Activated CD4-positive, CD25-positive, alpha-beta regulatory T cell treated with anti-CD3 and anti-CD28 coated beads, Interleukin-2, amount 50 U/mL, for 72 hours (primary cell): ENCODE measurements at places on chromosomes 1 and 21.

- peak; percentile 59 for DNase-seq
Observed at GRCh38 chr1:41917835-41918449, 780 bp downstream of the HIVEP3 start.

GRCh38 chr1:147630447-147630846, 39.9 kb downstream of the ACP6 start:
- no peak for DNase-seq

DNA sequence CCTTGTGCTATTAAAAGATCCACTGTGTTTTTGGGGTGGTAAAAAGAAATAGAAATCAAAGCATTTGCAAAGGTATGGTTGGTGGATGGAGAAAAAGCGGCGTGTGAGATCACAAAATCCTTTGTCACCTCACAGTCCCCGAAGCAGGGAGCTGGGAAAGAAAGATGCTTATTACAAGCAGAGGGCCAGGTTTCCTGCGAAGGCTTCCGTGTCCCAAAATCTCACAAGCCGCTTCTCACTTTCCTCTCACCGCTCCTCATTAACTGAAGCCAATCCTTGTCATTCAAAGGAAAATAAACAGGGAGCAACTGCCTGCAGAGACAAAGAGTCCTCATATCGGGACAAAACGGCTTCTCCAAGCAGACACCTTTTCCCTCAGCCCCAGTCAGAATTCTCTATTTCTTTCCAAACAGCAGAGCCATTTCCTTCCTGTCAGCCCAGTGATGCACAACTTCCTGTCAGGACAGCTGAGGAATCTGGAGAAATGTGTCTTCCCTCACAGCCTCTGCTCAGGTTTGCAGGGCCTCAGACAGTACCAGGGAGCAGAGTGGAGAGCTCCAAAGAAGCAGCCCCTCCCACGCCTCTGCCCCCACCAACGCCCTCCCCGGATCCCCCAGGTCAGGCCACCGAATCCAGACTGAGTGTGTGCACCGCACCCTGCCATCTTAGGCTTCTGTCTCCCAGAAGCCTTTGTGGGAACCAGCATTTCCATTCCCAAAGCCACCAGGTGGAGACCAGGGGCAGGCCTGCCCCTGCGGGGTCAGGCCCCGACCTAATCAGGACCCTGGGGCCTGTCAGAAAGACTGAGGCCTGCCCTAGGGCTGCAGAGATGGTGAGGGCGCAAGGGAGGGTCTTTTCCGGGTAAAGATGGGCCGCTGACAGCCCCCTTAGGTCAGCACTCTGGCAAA, 29.6 kb downstream of the KCNN3 start:
- DNase-seq: no peak

DNA sequence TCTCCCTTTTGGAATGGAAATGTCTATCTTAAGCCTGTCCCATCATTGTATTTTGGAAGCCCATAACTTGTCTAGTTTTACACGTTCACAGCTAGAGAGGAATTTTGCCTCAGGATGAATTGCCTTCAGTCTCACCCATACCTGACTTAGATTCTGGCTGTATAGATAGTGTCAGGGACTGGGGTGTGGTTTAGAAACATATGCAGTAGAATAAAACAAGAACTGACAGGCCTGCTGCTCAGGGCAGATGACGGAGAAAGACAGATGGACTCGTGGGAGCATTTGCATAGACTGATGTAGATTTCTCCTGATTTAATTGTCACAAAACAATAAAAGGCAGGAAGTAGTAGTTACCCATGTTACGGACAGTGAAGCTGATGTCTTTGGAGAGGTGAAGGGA, 166.7 kb downstream of the UCK2 start:
- no peak for DNase-seq

- DNase-seq: no peak
Observed at GRCh38 chr1:160542303-160542945, 19.4 kb upstream of the SLAMF6 start.

DNA sequence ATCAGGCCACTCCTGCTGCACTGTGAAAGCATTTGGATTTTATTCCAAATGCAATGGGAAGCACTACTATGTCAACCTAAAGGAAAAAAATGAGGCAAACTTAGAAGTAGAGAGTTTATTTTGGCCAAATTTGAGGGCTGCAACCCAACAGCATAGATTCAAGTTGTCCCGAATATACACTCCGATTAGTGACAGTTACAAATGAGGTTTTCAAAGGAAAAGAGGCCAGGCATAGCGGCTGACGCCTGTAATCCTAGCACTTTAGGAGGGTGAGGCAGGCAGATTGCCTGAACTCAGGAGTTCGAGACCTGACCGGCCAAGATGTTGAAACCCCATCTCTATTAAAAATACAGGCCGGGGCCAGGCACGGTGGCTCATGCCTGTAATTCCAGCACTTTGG, 78.9 kb upstream of the PUM1 start:
- DNase-seq: no peak

- no peak for DNase-seq
Observed at GRCh38 chr1:216961516-216961915, 238.3 kb upstream of the ESRRG start.

- no peak for DNase-seq
Observed at GRCh38 chr1:198232940-198233675, 76.3 kb downstream of the NEK7 start.

GRCh38 chr1:90782046-90782445, 64.9 kb upstream of the BARHL2 start:
- no peak for DNase-seq

DNA sequence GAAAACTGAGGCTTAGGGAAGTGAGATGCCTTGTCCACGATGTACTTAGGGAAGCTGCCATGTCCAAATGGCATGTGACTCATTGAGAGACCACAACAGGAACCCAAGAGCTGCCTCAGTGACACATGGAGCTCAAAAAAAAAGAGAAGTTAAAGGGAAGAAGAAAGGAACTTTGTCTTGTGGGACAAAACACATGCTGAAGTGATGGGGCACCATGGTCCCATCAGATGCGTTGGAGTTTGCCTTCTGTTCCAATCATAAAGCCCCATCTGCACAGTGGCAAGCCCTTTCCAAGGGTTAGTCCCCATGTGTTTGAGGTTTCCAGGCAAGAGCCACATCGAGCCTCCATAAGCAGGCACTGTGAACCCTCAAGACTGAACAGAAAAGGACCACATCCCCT, 8.0 kb downstream of the MED8 start:
- no peak for DNase-seq

DNA sequence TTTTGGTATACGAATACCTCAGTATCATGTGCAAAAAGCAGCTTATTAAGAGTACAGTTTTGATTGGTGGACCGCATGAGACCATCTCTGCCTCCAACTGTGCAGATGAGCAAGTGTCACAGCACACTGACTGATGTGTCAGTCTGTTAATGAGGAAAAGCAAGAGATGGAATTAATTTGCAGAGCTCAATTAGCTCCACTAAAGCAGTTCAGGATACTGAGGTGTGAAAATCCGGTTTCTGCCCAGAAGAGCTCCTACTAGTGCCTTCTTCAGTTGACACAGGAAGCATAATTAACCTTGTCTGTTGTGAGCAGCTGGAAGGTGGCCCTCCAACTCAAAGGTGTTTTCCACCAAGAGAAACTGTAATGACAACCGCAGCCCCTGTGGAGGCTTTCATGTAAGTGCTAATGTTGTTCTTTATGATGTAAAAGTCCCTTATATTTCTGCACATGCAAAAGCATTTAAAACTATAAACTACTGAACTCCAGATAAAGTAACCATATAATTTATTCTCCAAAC, 44.3 kb downstream of the PCNX2 start:
- no peak for DNase-seq

GRCh38 chr1:28507646-28508434, 2.0 kb downstream of the RCC1 start:
- no peak for DNase-seq

GRCh38 chr1:103477101-103477500, 48.4 kb upstream of the RNPC3 start:
- DNase-seq: no peak

- DNase-seq: no peak
Observed at GRCh38 chr1:52249831-52250230, 107.9 kb downstream of the ZFYVE9 start.

DNA sequence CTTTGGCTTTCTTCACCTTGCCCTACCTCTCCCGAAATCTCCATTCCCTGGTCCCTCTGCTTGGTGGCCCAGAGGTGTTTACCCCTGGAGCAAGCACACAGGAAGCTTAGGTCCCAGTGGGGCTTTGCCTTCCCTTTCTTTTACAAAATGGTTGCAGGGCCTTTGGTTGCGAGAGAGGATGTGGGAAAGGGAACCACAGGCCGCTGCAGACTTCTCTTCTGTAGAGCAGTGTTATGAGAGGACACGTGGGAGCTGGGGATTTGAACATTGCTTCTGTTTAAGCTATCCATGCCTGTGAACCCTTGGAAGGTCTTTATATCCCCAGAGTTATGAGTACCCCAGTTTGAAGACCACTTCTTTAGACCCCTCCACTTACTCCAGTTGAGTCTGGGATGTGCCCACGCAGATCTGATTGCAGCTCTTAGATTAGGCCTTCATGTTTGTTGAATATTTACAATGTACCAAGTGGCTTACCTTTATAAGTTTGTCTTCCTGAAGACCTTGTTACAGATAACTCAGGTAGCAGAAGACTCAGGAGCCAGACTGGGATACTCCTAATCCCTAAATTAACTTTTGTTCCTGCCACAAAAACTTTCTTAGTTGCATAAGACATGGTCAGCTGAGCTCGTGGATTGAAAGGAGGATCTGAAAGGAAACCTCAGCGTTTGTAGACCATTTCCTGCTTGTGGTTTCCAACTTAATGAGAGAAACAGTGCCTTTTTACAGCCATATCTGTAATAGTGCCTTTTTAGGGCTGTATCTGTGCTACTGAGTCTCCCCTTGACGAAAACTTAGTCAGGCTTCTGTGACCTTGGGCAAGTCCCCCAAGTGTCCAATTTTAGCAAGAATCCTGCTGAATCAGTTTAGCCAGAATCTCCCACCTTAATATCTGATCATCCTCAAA, 21.9 kb upstream of the IVNS1ABP start:
- no peak for DNase-seq

- no peak for DNase-seq
Observed at GRCh38 chr1:22829309-22829989, 118.8 kb downstream of the EPHB2 start.

DNA sequence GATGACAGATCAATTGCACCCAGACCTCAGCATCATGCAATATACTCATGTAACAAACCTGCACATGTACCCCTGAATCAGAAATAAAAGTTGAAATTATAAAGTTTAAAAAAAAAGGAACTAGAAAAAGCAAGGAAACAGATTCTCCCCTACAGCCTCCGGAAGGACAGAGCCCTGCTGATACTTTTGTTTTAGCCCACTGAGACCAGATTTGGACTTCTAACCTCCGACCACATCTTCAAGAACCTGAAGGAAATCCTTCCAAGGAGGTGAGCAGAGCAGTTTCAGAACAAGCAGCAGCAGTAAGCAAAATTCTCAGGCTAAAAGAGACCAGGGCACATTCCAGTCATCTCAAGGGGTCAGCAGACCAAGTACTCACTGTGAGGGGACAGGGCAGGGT, 54.5 kb downstream of the TM2D1 start:
- DNase-seq: no peak

DNA sequence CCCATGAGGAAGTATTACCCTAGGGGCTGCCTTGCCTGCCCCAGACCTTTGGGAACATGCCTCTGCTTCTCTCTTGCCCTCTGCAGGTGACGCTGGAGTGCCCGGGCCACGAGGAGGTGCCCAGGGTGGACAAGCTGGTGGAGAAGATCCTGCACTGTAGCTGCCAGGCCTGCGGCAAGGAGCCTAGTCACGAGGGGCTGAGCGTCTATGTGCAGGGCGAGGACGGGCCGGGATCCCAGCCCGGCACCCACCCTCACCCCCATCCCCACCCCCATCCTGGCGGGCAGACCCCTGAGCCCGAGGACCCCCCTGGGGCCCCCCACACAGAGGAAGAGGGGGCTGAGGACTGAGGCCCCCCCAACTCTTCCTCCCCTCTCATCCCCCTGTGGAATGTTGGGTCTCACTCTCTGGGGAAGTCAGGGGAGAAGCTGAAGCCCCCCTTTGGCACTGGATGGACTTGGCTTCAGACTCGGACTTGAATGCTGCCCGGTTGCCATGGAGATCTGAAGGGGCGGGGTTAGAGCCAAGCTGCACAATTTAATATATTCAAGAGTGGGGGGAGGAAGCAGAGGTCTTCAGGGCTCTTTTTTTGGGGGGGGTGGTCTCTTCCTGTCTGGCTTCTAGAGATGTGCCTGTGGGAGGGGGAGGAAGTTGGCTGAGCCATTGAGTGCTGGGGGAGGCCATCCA, 7.8 kb upstream of the HTR6 start:
- no peak for DNase-seq

DNA sequence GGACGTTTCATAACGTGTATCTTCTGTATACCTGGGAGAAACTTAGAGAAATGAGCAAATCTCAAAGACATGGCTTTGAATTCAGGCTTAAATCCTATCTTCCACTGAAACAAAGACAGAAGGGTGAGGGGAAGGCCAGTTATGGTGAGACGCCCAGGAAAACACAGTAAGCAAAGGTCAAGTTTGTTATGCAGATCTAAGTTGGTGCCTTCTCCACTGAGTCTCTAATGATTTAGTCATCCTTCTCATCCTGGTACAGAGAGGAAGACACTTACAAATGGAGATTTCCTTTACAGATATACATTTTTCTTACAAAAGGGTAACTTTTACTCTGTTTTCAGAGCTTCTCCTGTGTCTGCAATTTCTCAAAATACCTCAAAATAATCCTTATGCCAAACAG, 64.4 kb downstream of the MAP3K7CL start:
- DNase-seq: no peak

GRCh38 chr1:204126386-204126785, 25.5 kb downstream of the ETNK2 start:
- DNase-seq: no peak

GRCh38 chr21:16473988-16474387, 744.2 kb downstream of the USP25 start:
- no peak for DNase-seq

GRCh38 chr1:3886106-3886670, 13.9 kb downstream of the C1orf174 start:
- DNase-seq: no peak

GRCh38 chr1:149997585-149998262, 12.8 kb downstream of the OTUD7B start:
- DNase-seq: no peak

- DNase-seq: no peak
Observed at GRCh38 chr1:34408011-34408410, 231.3 kb downstream of the C1orf94 start.

GRCh38 chr1:160325252-160325651, 17.8 kb downstream of the COPA start:
- DNase-seq: no peak

DNA sequence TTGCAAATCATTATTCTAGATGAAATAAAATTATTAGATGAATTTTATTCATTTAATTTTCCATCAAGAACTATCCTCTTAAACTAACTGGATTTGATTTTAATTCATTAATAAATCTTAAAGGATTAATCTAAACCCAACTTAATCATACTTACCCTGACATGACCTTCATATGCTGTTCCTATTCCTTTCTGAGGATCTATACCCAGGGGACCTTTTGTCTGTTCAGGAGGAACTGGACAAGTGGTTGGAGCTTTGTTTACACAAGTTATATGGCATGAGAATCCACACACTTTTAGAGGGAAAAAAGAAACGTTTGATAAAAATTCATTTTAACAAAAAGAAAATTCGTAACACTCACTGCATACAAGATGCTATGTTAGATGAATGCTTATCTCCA, 95.2 kb downstream of the COQ8A start:
- no peak for DNase-seq

GRCh38 chr1:121458291-121459048, 273.7 kb downstream of the SRGAP2C start:
- no peak for DNase-seq
